ENCODE measurements at places on chromosomes 5 and 9. TPM values are rescaled to one million over a fixed set of nuclear protein-coding genes. Genes with fewer than 3 reads are reported as not detected.

- H3K27ac ChIP-seq = no peak overlapping the region
- H3K27me3 ChIP-seq = no peaks in the 10 kb centered on the region
- H3K4me3 ChIP-seq = no peak overlapping the region
- DNase-seq = no peak
- no peaks in the 10 kb centered on the region for H3K4me1 ChIP-seq
Observed at GRCh38 chr5:127333483-127333882, 42.9 kb downstream of the MEGF10 start.

- H3K4me1 ChIP-seq = no peaks in the 10 kb centered on the region
- no peaks in the 10 kb centered on the region for H3K27me3 ChIP-seq
- H3K4me3 ChIP-seq = no peak overlapping the region
- H3K36me3 ChIP-seq = peaks cover 32% of the 10 kb centered on the region
- H3K27ac ChIP-seq = no peak overlapping the region
- no peak for DNase-seq
Observed at GRCh38 chr5:141518618-141519015, 29.7 kb downstream of the PCDHGC5 start.

The CXCL14 gene
- total RNA-seq = 3.1 TPM

- H3K4me1 ChIP-seq = no peaks in the 10 kb centered on the region
- no peak for DNase-seq
- no peak overlapping the region for H3K27ac ChIP-seq
- H3K4me3 ChIP-seq = no peak overlapping the region
- H3K36me3 ChIP-seq = no peaks in the 10 kb centered on the region
Observed at GRCh38 chr5:20610681-20611080, 622.7 kb upstream of the CDH18 start.

DNA sequence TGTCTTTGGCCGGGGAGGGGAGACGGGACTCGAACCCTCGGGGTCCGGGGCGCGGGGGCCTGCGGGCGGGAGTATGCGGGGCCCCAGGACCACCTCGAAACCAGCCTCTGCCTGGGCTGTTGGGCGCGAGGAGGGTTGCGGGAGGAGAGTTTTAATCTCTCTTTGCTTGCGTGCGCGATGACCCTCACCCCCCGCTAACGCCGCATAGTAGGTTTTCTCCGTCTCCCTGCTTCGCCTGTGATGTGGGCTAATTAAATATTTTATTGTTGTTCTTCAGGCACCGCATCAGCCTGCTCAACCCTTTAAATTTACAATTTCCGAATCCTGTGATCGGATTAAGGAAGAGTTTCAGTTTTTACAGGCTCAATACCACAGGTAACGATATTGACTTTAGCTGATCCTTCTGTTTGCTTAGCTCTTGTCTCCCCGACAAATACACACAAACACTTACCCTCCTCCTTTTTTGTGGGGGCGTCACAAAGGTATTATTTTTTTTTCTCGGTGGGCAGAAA lies 1.7 kb downstream of the TLE4 start:
- peak overlapping the region; percentile 98 for H3K4me3 ChIP-seq
- peaks cover 47% of the 10 kb centered on the region for H3K4me1 ChIP-seq
- DNase-seq = no peak
- no peaks in the 10 kb centered on the region for H3K36me3 ChIP-seq

- no peaks in the 10 kb centered on the region for H3K36me3 ChIP-seq
- H3K4me1 ChIP-seq = peaks cover 1% of the 10 kb centered on the region
- H3K27me3 ChIP-seq = no peaks in the 10 kb centered on the region
- no peak overlapping the region for H3K27ac ChIP-seq
- DNase-seq = no peak
Observed at GRCh38 chr9:133246991-133247390, 28.0 kb downstream of the ABO start.

- H3K4me3 ChIP-seq = no peak overlapping the region
- H3K27me3 ChIP-seq = no peaks in the 10 kb centered on the region
- H3K27ac ChIP-seq = no peak overlapping the region
- no peak for DNase-seq
- no peaks in the 10 kb centered on the region for H3K4me1 ChIP-seq
- H3K36me3 ChIP-seq = no peaks in the 10 kb centered on the region
Observed at GRCh38 chr9:89952401-89952800, 347.6 kb downstream of the GADD45G start.

DNA sequence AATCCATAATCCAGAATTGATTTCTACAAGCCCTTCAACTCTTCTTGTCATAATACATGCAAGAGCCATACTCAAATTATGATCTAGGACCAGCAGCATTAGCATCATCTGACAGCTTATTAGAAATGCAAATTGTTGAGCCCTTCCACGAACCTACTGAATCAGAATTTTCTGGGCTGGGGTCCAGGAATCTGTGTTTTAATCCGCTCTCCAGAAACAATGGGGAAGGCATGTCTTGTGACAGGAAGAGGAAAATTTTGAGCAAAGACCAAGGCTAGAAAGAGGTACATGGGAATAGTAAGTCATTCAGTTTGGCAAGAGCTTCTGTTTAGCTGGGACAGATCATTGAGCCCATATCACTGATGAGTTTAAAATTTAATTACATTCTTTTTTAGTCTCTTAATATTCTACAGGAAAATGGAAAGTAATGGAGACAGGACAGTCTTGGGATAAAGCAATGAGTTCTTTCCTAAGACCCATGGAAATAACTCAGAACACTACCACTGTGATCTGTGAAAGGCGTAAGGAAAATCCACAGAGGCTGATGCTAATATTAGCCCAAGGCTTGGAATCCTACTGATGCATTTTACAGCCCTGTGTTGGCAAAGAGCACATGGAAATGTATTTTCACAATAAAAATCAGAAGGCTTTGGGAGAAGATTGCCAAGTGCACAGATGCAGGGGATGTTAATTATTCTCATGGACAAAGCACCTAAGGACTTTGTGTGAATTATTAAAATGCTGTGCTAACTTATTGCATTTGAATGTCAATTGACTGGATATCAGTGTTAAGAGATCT lies 73.7 kb upstream of the STK32A start:
- no peak overlapping the region for H3K4me3 ChIP-seq
- no peaks in the 10 kb centered on the region for H3K27me3 ChIP-seq
- no peaks in the 10 kb centered on the region for H3K36me3 ChIP-seq
- no peak overlapping the region for H3K27ac ChIP-seq
- no peaks in the 10 kb centered on the region for H3K4me1 ChIP-seq
- no peak for DNase-seq

Data from right atrium auricular region (tissue), 2 donors.